ENCODE measurements at places on chromosomes 4 and X.

DNA sequence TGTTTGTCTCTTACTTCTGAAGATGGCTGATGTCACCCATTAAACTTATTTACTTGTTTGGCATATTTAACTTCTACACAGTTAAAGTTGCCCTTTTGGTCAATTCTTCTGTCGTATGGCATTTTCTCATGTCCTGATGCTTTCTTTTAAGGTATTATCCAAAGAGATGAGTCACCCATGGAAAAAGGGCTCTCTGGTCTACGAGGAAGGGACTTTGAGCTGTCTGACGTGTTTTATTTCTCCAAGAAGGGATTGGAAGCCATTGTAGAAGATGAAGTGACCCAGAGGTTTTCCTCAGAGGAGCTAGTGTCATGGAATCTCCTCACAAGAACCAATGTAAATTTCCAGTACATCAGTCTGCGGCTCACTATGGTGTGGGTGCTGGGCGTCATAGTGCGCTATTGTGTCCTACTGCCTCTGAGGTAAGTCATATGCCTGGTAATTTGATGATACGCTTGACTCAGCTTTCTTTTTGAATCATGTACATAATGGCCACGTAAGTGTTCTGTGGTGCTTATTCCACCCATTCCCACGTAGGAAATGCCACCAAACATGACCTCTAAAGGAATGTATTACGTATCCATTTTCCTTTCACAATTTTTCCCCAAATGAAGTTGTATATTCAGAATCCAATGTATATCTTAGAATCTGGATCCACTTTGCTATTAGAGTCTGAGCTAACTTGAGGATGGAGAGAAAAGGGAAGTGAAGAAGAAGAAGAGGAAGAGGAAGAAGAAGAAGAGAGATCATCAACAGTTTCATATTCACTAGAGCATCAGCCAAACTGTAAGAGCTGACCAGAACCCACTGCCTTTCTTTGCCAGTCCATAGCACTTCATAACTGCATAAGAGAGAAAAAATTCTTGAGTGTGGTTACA lies 45.7 kb downstream of the GPAT3 start:
- DNase-seq = no peak

- DNase-seq = no peak
Observed at GRCh38 chrX:65524139-65524538, 10.4 kb downstream of the LAS1L start.

- DNase-seq = no peak
Observed at GRCh38 chr4:186666750-186667149, 56.9 kb downstream of the FAT1 start.

GRCh38 chr4:140300271-140300970 lies 73.0 kb upstream of the SCOC start:
- no peak for DNase-seq

GRCh38 chrX:96756491-96756890 lies 71.8 kb downstream of the DIAPH2 start:
- DNase-seq = no peak

- DNase-seq = no peak
Observed at GRCh38 chr4:158816955-158817354, 48.1 kb downstream of the FNIP2 start.

- DNase-seq = no peak
Observed at GRCh38 chr4:87071401-87071800, 136.6 kb downstream of the AFF1 start.

- peak; percentile 49 for DNase-seq
Observed at GRCh38 chr4:71004281-71004851, 10.9 kb downstream of the DCK start.

DNA sequence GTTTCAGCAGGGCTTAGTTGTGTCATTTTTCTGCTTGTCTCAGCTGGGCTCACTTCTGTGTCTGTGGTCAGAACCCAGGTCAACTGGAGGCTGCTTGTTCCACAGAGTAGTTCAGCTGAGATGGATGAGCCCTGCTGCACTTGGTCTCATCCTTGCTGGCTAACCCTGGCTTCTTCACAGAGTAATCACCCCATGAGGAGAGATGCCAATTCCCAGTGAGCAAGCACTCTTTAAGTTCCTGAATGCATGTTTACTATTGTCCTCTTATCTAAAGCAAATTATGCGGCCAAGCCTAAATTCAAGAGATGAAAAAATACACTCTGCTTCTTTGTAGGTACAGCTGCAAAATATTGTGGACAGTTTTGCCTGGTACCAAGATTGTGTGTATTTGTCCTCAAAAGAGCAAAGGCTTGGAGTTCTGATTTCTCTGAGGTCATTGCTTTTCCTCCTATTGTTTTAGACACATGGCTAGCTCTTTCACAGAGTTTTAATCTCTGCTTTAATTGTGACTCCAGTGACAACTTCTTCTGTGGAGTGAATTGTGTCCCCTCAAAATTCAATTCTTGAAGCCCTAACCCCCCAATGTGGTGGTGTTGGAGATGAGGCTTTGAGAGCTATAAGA lies 236.6 kb upstream of the ANKRD50 start:
- no peak for DNase-seq

DNA sequence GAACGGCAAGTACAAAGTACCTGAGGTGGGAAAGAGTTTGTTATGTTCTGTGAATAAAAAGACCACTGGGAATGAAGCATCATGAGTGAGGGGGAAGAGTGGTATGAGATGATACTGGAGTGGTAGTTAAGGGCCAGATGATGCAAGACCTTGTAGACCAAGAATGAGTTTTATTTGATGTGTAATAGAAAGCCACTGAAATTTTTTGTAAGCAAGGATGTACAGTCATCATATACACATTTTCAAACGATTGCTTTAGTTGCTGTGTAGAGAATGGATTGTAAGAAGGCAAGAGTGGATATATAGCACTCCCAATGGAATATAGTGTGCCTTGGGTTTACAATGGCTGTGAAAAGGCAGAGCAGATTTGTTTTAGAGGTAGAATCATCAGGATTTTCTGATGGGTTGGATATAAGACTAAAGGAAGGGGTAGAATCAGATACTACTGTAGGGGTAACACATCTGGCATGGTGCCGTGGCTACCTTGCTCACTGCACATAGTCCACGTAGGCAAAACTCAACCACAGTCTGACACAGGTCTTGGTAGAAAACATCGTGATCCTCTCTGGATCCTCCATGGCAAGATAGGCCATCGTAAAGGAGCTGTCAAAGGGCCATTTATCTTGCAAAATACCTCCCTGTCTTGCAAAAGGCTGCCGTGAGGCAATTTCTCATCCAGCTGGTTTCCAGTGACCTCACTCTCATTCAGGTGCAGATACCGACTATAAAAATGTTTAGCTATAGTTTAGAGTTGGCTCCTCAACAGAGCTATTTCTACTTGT lies 14.9 kb downstream of the TIFA start:
- no peak for DNase-seq

- DNase-seq = peak; percentile 35
Observed at GRCh38 chr4:10180927-10181744, 64.5 kb upstream of the WDR1 start.
